ENCODE measurements at places on chromosomes 12 and 14.

- DNase-seq: no peak
These were observed 29.2 kb downstream of the ATF7 start for GRCh38 chr12:53596920-53597363.

GRCh38 chr12:131923260-131923659 is 5.8 kb upstream of the PUS1 start:
- DNase-seq: no peak

GRCh38 chr14:90839024-90839888 is 23.0 kb upstream of the TTC7B start:
- DNase-seq: no peak

DNA sequence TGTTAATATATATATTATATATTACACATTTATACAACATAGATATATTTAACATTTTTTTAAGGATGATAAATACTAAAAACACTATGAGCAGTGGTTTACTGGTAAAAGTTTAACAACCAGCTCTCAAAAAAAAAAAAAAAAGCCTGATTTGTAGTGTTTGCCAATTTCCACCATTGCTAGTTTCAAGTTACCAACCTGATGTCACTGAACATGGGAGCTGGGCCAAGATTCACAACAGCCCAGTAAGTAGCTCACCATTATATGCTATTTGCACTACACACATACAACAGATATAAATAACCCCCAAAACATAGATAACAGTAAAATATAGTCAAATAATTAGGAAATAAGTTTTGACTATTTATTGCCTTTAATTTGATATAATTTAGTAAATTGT is 28.9 kb upstream of the TMX1 start:
- DNase-seq: no peak

GRCh38 chr14:73234029-73234428 is 3.3 kb upstream of the PAPLN start:
- DNase-seq: no peak

DNA sequence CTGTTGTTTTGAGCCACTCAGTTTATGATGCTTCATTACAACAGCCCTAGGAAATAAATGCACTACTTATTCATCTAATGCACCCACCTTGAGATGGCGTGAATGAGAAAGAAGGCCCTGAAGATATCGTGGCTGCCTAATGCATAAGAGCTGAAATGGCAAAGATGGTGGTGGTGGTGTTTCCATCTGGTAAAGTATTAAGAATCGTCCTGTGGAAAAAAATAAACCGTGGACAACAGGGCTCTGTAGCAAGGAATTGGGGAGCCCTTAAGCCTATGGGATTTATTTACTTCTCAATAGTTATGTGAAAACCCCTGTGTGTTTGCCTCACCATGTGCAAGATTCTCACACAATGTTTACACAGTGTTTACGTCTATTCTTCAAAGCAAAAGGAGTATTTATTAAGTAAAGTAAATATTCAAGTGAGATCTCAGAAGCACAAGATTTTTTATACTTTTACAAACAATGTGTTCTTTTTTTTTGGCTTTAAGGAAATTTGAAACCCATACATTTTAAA is 1555.2 kb upstream of the FLRT2 start:
- DNase-seq: no peak

DNA sequence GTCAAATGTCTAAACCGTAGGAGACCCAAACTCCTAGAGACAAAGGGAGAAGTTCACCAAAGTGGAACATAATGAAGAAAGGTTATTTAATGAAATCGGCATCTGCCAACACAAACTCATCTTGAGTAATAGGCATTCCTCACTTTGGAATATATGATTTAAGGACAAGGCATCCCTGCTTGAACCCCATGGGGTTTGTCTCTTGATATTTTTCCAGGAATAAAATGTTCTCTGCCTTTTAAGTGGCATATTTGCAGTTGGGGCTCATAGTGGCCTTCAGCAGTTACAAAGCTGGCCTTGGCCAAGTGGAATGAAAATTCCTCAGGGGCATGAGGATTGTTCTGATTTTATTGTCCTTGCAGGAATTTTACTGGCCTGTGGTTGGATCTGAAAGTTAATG is 7.1 kb downstream of the POP5 start:
- no peak for DNase-seq

DNA sequence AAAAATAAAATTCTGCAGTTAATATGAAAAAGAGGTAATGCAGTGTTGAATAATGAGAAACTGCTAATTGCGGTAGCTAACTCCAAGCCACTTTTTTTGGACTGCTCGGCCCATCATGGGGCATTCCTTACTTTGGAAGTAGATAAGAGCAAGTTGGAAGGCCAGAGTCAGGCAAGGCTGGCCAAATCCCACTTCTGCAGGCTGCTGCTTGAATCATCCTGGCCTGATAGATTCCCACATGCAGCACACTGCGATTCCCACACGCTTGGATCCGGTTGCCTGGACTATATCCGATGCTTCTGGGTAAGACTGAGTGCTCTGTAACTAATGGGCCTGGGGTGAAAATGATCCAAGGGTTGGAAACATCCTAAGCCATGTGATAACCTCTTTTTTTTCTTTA is 10.6 kb downstream of the EIF2B2 start:
- no peak for DNase-seq

GRCh38 chr12:53481939-53482586 is 17.2 kb downstream of the MAP3K12 start:
- DNase-seq: no peak

DNA sequence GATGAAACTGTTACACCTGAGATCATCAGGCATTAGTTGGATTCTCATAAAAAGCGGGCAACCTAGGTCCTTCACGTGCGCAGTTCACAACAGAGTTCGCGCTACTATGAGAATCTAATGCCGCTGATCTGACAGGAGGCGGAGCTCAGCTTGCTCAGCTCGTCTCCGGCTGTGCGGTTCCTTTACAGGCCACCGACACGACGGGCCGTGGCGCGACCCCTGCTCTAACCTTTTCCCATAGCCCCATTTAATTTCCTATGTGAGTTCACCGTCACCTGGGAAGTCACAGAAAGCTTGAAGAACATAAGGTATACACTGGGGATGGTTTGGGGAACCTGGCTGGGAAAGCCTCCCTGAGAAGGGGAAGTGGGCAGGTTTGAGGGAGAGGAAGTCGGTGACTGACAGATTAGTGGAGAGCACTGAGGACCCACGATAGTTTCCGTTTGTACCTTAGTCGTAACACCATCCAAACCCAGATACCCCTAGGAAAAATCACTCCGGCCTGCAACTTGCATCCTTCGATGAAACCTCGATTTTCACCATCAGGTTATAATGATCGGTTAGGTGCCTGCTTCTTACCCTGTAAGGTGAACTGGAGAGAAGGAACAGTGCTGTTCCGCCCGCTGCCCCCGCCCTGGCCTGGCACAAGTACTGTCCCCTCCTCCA is 2.8 kb upstream of the AAAS start:
- no peak for DNase-seq
